ENCODE measurements at places on chromosomes 2 and 18. TPM values are rescaled to one million over a fixed set of nuclear protein-coding genes. Genes with fewer than 3 reads are reported as not detected.

Gene COA5
- total RNA-seq: 78.5 TPM

Gene UGGT1
- total RNA-seq: 38.4 TPM

Gene DSEL
- total RNA-seq: 1.2 TPM

Gene ALLC
- total RNA-seq: not detected

Gene CD207
- not detected for total RNA-seq

Gene HNMT
- 3.4 TPM for total RNA-seq

Gene FSIP2
- total RNA-seq: 13.8 TPM

Gene PJVK
- 3.9 TPM for total RNA-seq

Gene ARHGEF4
- 82.2 TPM for total RNA-seq

GRCh38 chr2:30608643-30609042 is 161.6 kb downstream of the LCLAT1 start:
- peaks cover 44% of the 10 kb centered on the region for H3K4me1 ChIP-seq
- DNase-seq: no peak
- no peaks in the 10 kb centered on the region for H3K36me3 ChIP-seq
- no peak overlapping the region for H3K27ac ChIP-seq
- no peaks in the 10 kb centered on the region for H3K27me3 ChIP-seq
- H3K4me3 ChIP-seq: no peak overlapping the region

DNA sequence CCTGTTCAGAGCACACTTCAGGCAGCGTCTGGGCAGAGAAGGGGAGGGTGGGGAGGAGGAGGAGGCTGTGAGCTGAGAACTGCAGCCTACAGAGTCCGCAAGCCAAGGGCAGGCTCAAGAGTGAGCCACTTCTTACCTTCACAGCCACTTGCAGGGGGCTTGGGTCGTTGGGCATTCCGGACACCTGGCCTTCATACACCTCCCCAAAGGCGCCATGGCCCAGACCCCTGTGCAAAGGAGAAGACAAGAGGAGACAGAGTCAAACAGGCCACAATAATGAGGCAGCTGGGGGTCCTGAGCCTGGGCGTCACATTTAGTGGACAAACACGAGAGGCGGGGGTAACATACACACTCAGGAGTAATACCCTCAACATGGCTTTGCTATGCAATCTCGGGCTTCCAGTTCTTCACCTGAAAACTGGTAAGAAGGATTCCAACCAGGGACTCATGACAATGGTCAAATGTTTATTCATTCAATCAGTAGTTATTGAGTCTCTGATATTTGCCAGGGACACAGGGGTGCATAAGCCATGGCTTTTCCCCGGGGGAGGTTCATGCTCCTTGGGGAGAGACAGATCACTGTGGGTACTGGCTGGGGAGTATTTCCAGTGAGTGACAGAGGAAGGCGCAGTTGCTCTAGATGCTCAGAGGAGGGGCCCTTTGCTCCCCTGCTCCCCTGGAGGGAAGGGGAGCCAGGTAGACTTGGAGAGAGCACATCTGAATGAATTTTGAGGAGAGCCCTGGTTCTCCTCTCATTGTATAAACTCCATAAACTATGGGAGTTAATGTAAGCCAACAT is 107.4 kb downstream of the CLIP4 start:
- no peaks in the 10 kb centered on the region for H3K4me1 ChIP-seq
- no peak overlapping the region for H3K4me3 ChIP-seq
- no peak overlapping the region for H3K27ac ChIP-seq
- no peak for DNase-seq
- no peaks in the 10 kb centered on the region for H3K27me3 ChIP-seq

DNA sequence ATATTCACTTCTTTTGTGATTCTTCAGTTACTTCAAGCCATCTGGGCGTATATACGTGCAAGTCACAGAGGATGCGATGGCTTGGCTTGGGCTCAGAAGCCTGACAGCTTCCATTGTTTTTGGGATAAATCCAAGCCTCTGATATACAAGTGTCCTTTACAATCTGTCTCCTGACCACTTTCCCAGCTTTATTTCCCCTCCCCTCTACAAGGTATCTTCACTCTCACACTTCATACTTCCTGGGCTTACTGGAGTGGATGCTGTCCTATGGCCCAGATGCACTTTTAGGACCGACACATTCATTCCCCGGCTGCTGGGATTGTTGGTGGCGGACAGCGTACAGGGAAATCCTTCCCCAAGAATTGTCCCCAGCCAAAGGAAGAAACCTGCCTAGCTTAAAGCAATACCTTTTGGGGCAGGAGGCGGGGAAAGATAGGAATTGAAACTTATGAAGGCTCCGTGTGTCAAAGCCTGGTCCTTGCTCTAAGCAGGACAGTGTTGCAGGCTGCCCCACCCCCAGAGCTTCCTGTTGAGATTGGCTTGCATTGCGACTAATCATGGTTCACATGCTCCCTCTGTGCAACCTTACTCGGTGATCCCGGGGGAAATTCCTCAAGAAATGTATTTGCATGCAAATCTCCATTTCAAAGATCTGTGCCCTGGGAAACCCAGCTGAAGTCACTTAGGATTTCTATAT is 802.9 kb upstream of the ID2 start:
- peaks cover 10% of the 10 kb centered on the region for H3K27me3 ChIP-seq
- no peak overlapping the region for H3K27ac ChIP-seq
- no peaks in the 10 kb centered on the region for H3K36me3 ChIP-seq
- peak; percentile 16 for DNase-seq

DNA sequence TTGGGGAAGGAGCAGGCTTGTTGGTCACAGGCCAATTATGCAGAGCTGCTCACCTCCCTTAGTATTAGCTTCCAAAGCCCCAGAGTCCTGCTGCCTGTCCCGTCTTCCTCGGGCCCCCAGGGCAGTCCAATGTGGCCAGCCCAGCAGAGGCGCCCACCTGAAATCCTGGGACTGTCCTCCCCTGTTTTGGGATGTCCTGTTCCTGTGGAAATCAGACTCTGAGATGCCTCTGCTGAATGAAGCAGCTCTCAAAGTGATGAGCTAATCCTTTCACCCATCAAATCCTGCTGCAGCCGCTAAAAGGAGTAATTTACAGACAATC is 105.3 kb downstream of the CABLES1 start:
- no peaks in the 10 kb centered on the region for H3K36me3 ChIP-seq
- no peak overlapping the region for H3K27ac ChIP-seq
- H3K4me1 ChIP-seq: no peaks in the 10 kb centered on the region
- no peaks in the 10 kb centered on the region for H3K27me3 ChIP-seq
- no peak overlapping the region for H3K4me3 ChIP-seq
- no peak for DNase-seq

DNA sequence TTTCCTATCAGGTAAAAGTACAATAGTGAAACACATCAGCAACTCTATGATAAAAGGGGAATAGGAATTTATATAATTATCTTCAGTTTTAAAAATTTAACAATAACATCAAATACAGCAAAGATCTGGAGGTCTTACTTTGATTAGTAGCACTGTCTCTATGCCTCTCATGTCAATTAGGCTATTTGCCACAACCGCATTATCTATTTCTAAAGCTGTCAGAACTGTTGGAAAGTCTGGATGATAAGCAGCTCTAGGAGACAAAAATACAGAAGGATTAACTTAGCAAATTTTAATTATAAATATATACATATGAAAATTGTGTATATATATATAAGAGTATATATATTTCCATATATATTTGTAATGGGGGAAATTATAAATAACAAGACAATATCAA is 45.1 kb downstream of the SMC6 start:
- H3K27me3 ChIP-seq: no peaks in the 10 kb centered on the region
- H3K27ac ChIP-seq: no peak overlapping the region
- no peak overlapping the region for H3K4me3 ChIP-seq
- no peaks in the 10 kb centered on the region for H3K4me1 ChIP-seq
- no peak for DNase-seq

DNA sequence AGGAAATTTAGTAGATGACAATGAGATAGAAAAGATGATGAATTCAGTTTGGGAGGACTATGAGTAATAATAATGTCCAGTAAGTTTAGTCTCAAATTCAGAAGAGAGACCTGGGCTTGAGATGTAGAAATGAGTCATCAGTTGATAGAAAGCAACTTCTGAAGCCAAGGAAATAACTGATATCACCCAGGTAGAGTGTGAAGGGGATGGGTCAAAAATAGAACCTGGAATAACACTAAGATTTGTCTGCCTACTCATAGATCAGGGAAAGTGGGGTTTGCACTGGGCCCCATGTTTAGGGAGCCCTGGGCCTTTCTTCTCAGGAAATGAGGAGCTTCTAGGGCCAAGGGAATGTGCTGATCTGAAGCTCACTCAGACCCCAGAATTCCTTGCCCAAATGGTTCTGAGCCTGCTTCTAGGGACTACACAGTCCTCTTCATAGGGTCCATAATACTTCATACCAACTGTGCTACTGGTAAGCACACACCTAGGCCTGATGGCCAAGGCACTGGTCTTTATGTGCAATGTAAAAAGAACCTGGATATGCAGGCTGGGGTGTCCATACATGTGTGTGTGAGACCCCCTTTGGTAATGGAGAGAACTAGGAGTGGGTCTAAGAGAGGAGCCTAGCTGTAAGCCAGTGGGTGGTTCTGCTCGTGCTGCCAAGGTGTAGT is 141.2 kb downstream of the IKZF2 start:
- no peaks in the 10 kb centered on the region for H3K36me3 ChIP-seq
- H3K4me1 ChIP-seq: no peaks in the 10 kb centered on the region
- no peak for DNase-seq
- H3K27ac ChIP-seq: no peak overlapping the region

GRCh38 chr2:33034784-33035183 is 88.0 kb downstream of the LTBP1 start:
- H3K4me1 ChIP-seq: peaks cover 25% of the 10 kb centered on the region
- no peaks in the 10 kb centered on the region for H3K27me3 ChIP-seq
- no peaks in the 10 kb centered on the region for H3K36me3 ChIP-seq
- no peak overlapping the region for H3K27ac ChIP-seq
- DNase-seq: peak; percentile 62

DNA sequence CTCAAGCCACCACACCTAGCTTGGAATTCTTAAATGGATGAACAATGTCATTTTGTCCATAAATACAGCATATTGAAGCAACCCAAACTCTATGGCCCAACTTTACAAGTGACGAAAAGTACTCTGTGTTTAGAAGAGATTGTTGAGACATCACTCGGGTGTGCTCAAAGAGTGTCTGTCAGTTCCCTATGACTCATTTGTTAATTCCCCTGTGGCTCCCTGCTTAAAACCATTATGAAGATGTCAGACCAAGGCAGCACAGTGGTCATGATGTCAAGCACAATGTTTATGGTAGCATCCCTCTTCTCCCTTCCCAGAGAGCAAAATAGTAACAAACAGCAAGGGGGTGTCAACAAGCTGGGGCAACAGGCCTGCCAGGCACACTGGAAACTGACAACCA is 3.0 kb downstream of the LYG1 start:
- no peaks in the 10 kb centered on the region for H3K4me1 ChIP-seq
- DNase-seq: peak; percentile 29
- no peak overlapping the region for H3K4me3 ChIP-seq
- no peaks in the 10 kb centered on the region for H3K36me3 ChIP-seq
- no peaks in the 10 kb centered on the region for H3K27me3 ChIP-seq

DNA sequence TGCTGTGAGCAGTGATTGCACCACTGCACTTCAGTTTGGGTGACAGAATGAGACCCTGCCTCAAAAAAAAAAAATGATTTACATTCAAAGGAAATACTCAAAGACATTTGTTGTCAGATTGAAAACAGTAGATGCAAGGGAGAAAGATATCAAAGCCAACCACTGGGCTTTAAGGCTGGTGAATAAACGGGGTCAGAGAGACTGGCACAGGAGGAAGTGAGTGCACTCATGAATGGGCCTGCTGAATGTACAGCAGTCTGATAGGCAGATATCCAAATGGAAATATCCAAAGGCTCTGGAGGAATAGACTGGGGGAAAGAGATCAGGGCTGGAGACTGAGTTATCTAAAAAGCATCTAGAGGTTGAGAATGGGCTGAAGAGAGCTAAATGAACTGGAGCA is 10.9 kb downstream of the RNF125 start:
- no peak overlapping the region for H3K4me3 ChIP-seq
- no peak for DNase-seq
- no peak overlapping the region for H3K27ac ChIP-seq

DNA sequence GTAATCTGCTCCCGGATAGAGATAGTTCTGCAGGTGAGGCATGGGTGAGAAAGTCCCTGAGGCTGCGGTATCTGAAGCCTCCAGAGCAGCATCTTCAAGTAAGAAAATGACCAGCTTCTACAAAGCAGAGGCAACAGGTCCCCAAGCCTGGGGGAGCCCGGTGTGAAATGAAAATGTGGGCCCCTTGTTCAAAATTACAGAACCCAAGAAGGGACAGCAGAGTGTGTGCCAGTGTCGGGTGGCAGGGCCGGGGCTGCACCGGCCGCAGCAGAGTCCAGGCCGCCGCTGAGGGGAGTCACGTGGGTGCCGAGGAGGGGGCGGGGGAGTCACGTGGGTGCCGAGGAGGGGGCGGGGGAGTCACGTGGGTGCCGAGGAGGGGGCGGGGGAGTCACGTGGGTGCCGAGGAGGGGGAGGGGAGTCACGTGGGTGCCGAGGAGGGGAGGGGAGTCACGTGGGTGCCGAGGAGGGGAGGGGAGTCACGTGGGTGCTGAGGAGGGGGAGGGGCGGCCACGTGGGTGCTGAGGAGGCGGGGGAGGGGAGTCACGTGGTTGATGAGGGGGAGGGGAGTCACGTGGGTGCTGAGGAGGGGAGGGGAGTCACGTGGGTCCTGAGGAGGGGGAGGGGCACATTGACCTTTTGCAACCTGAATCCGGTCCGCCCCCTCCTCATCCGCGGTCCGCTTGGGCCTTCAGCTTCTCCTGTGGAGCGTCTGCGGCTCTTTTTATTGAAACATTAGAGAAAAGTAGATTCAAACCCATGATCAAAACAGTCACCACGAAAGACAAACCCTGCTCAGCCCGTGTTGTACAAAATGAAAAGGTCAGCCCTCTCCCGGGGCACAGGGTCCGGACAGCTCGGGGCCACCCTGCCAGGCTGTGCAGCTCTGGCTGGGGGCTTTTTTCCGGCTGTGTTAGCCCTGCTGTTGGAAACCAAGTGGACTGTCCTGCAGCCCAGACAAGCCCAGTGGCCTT is 10.4 kb downstream of the COLEC11 start:
- peaks cover 11% of the 10 kb centered on the region for H3K4me1 ChIP-seq
- no peak overlapping the region for H3K4me3 ChIP-seq
- DNase-seq: no peak
- peak overlapping the region; percentile 82 for H3K27ac ChIP-seq
- no peaks in the 10 kb centered on the region for H3K36me3 ChIP-seq

DNA sequence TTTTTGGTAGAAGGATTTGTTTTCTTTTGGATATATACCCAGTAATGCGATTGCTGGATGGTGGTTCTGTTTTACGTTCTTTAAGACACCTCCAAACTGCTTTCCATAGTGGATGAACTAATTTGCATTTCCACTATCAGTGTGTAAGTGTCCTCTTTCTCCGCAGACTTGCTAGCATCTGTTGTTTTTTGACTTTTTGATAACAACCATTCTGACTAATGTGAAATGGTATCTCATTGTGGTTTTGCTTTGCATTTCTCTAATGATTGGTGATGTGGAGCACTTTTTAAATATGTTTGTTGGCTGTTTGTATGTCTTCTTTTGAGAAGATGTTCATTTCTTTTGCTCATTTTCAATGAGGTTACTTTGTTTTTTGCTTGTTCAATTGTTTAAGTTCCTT is 260.9 kb upstream of the CWC22 start:
- no peak overlapping the region for H3K27ac ChIP-seq
- peak; percentile 37 for DNase-seq
- no peaks in the 10 kb centered on the region for H3K4me1 ChIP-seq
